Left renal cortex interstitium (tissue), 4 donors: ENCODE measurements at places on chromosomes 13 and 19.

DNA sequence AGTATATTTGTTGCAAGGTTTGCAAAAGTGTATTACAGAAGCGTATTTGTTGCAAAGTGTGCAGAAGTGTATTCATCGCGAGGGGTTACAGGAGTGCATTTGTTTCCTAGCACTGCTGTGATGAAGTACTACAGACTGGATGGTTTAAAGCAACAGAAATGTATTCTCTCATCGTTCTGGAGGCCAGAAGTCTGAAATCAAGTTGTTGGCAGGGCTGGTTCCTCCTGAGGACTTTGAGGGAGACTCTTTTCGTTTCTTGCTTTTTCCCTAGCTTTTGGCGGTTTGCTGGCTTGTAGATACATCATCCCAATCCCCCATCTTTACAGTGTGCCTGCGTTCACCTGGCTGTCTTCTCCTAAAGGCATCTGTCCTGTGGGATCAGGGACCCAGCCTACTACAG is 127.9 kb upstream of the USP29 start:
- no peak for DNase-seq

DNA sequence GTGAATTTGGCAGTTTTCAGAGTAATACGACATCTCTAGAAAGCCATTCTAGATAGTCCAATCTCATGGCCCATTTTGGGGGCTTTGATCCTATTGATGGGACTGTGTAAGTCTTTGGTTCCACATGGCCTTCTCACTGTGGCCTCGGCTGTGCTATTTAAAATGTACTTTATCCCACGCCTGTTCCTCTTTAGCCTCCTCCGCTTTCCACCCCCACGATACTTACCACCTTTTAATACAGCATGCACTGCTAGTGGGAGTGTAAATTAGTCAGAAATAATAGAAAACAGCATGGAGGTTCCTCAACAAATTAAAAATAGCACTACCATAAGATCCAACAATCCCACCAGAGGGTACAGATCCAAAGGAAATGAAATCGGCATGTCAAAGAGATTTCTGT is 28.3 kb upstream of the CEBPG start:
- no peak for DNase-seq

- DNase-seq, result peak; percentile 84
These were observed at the start of gene CD320 for GRCh38 chr19:8307965-8308866. TSS of gene CD320 (minus strand) at chr19:8308358. CDS start at chr19:8308290, 68 bp downstream.

DNA sequence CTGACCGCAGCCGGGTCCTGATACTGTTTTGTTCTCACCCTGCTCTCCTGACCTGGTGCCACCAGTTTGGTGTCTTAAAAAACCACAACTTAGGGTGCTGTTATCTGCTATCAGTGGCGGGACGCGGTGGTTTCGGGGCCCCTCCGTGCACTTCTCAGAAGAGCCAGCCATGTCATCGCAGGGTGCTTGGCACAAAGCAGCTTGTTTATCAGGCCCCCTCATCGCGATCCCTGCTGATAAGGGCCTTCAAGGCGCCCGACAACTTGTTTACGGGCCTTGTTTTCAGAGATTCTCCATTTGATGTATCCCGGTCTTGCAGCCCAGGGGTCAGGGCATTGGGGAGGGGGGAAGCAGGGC is 58.1 kb upstream of the KLF2 start:
- DNase-seq, result no peak

DNA sequence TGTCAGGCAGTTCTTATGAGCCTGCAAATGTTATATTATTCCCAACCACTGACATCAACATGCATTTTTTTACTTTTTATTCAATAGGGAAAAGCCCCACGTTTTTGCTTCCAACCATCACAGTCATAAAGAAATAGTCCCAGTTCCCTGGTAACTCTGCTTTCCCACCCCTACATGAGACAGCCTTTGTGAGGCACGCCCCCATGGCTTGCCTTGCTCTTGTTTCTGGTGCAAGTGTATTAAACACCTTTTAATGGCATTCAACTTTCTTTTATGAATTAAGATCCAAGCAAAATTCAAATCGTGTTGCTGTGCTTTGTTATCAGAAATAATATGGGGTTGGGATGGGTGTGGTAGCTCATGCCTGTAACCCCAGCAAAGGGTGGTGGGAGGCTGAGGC is 54.2 kb upstream of the ZNF429 start:
- no peak for DNase-seq

DNA sequence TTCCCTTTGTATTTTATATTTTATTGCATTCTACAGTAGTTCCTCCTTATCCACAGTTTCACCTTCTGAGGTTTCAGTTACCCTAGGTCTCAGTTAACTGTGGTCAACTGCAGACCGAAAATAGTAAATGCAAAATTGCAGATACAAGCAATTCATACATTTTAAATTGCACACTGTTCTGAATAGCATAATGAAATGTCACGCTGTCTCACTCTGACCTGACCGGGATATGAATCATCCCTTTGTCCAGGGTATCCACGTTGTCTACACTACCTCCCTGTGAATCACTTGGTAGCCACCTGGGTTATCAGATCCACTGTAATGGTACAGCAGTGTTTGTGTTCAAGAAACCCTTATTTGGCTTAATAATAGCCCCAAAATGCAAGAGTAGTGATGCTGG is 325.0 kb downstream of the DNAJC15 start:
- no peak for DNase-seq

DNA sequence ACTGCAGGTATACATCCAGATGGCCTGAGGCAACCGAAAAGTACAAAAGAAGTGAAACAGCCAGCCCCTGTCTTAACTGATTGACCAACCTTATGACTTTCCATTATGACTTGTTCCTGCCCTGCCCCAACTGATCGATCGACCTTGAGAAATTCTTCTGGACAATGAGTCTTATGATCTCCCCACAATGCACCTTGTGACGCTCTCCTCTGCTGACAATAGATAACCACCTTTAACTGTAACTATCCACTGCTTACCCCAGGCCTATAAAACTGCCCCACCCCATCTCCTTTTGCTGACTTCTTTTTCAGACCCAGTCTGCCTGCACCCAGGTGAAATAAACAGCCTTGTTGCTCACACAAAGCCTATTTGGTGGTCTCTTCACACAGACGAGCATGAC is 11.2 kb downstream of the ZNF83 start:
- no peak for DNase-seq

GRCh38 chr19:13099073-13099999 is 3.3 kb downstream of the LYL1 start:
- DNase-seq, result no peak

DNA sequence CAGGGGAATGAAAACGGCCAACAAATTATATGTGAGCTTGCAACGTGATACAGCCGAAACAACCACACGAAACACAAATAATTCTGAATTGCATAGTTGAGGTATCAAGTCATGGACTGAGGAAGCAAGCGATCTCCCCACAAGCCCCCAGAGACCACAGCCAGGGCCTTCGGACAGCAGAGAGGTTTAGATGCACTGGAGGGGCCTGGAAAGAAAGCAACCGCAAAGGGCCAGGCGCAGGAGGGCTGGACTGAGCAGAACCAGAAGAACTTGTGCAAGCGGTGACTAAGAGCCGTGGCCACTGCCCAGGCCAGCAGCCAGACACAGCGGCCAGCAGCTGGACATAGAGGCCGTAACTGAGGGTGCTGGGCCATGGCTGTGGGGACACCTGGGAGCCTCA is 131.4 kb downstream of the TNFRSF19 start:
- no peak for DNase-seq
